ENCODE measurements at places on chromosomes 6 and 20.

GRCh38 chr20:10300582-10301446, 82.2 kb downstream of the SNAP25 start:
- no peak for DNase-seq

GRCh38 chr6:38715016-38715689, at the start of gene DNAH8:
Gene DNAH8, plus strand, starts transcription at chr6:38715311. Its CDS starts 7,499 bp downstream, at chr6:38722810.
- no peak for DNase-seq

- DNase-seq, result no peak
Observed at GRCh38 chr6:154874773-154875592, 120.1 kb upstream of the TIAM2 start.

GRCh38 chr20:49559411-49560081, 8.4 kb downstream of the PTGIS start:
- no peak for DNase-seq

GRCh38 chr6:20882014-20882413, 347.8 kb downstream of the CDKAL1 start:
- DNase-seq, result no peak

DNA sequence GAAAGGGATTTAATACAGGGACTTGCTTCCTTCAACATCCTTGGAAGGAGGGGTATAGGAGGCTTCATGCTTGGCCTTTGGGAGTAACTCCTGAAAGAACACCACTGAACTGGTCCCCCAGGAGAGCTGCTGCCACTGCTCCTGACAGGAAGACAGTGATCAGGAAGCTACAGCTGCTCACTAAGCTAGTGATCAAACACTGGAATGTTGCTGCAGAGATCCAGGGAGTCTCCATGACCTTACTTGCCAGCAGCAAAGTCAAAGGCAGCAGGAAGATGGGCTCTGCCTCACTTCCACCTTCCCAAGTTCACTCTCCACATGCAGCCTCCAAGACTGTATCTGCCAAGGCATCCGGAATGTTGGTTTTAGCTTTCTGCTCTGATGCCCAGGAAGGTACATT, 31.8 kb downstream of the PIM1 start:
- no peak for DNase-seq

- DNase-seq, result no peak
Observed at GRCh38 chr20:50514750-50515149, 4.6 kb downstream of the PTPN1 start.

GRCh38 chr6:40352006-40352405, 235.2 kb downstream of the LRFN2 start:
- no peak for DNase-seq

GRCh38 chr20:57225197-57225733, 41.2 kb downstream of the BMP7 start:
- no peak for DNase-seq

DNA sequence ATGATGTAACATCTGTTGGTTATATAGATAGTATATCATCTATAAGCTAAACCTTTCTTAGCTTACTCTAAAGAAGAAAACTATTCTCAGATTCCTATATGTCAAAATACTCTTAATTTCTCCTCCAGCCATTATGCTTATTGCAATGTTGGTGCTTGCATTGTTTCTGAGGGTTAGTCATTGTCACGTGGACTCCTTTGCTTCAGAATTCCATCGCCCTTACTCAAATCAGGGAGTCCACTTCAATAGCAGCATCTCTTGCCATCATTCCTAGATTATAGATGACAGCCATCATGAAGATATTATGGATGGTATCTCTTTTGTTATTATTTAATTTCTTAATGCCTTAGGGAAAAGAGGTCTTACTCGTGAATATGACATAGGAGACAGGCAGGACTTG, 776.1 kb downstream of the TENT5A start:
- no peak for DNase-seq

DNA sequence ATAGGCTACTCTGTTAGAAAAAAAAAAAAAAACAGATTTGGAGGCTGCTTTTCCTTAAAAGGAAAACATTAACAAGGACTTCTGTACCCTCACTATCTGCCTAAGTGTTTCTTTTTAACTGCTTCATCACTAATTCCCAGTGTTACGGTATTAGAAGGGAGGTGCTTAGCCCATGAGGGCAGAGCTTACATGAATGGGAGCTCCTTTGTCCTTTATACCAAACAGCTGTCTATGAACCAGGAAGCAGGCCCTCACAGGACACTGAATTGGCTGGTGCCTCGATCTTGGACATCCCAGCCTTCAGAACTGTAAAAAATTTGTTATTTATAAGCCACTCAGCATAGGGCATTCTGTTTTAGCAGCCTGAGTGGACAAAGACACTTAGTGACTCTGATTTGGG, 215.6 kb upstream of the NRSN1 start:
- DNase-seq, result no peak

DNA sequence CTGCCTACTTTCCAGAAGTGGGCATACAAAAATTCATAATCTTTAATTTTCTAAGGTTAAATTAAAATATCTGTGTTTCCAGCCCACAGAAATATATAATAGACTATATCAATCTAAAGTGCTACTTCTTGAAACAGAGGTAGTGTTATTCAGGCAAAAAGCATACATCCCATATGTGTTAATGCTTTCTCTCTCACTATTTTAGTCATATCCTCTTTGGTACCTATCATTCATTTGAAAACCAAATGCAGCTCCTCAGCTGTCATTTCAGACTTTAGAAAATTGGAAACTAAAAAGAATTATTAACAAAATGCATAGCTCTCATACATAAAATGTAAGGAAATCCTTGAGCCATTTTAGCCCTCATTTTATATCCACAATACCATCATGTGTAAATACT, 925 bp downstream of the FHL5 start:
- no peak for DNase-seq

DNA sequence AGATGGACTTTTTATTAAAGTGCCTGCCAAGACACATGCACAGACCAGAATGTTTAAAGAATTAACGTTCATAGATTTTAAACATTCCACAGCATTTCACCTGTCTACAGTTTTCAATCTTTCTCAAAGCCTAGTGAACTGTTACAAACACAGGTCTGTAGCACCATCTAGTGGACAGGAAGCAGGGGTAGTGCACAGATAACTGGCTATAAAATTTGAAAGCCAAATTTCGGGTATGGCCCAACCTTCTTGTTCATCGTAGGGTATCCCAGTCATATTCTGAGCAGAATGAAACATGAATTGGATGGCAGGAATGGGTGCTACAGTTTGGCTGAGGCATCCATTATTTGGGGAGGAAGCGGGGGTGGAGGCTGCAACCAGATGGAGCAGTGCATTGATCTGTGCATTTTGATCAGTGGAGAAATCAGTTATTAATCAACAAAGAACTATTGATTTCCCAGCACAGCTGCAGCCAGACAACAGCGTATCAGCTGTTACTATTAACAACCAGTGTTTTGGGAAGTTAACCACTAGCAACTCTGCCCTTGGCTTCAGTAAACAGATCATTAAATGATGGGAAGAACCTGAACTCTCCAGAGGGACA, 56.1 kb upstream of the B3GAT2 start:
- peak; percentile 11 for DNase-seq

- no peak for DNase-seq
Observed at GRCh38 chr20:40634891-40635290, 54.1 kb downstream of the MAFB start.

DNA sequence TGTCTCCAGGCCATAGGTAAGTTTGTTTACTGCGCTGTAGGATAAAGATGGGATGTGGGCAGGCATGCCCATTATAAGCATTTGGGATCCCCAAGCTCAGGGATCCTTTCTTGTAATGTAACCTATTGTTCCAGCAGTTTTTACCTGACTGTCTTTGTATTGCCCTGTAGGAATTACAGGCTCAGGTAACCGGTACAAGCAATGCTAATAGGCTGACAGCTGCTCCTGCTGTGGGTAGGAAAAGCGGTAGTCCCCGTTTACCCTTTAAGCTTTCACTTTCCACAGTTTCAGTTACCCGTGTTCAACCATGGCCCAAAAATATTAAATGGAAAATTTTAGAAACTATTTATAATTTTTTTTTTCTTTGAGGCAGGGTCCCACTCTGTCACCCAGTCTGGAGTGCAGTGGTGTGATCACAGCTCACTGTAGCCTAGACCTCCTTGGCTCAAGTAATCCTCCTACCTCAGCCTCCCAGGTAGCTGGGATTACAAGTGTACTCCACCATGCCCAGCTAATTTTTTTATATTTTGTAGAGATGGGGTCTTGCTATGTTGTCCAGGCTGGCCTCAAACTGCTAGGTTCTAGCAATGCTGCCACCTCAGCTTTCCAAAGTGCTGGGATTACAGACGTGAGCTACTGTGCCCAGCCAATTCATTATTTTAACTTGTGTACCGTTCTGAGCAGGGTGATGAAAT, 108.6 kb downstream of the CDYL start:
- DNase-seq, result no peak

DNA sequence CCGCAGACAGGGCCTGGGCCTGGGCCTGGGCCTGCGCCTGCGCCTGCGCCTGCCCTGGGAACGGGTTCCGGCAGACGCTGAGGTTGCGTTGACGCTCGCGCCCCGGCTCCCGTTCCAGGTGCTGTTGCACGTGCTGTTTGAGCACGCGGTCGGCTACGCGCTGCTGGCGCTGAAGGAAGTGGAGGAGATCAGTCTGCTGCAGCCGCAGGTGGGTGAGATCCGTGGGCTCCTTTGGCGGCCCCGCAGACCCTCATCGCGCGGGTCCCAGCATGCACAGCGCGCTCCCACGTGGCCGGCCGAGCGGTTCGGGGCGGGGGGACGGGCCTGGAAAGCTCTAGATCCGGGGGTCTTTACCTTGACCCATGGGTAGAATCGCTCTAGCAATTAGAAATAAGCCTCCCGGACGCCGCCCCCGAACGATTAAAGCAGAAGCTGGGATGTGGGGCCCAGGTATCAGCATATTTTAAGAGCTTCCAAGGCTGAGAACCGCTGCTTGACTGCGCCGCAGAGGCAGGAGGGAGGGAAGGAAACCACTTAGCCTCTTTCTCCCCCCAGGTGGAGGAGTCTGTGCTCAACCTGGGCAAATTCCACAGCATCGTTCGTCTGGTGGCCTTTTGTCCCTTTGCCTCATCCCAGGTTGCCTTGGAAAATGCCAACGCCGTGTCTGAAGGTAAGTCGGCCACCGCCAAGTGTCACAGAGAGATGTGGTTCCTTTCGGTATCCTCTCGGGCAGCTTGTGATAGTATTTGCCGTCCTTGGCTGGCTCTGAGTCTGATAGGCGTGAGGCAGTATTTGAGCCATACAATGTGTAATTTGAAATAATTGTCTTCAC, 508 bp downstream of the NOP56 start:
- DNase-seq, result no peak

DNA sequence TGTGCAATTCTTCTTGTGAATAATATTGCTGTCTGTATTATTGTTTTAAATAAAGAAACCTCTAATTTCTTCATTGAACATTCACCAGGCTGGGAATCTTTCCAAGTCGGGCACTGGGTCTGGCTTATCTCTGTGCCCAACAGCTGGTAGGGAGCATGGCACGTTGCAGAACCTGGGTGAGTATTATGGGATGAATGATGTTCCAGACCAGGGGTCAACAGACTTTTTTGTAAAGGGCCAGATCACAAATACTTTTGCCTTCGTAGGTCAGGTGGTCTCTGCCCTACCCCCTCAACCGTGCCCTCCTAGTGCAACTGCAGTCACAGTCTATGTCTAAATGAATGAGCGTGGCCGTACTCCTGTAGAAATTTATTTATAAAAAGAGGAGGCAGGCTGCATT, 81.6 kb upstream of the FOXQ1 start:
- DNase-seq, result no peak

- no peak for DNase-seq
Observed at GRCh38 chr6:112018619-112019416, 35.1 kb upstream of the CCN6 start.

- no peak for DNase-seq
Observed at GRCh38 chr6:83853178-83854000, at the start of gene RIPPLY2. Gene RIPPLY2, plus strand, starts transcription at chr6:83853360. Its CDS starts 57 bp downstream, at chr6:83853417.

- no peak for DNase-seq
Observed at GRCh38 chr20:63168861-63169260, 47.1 kb downstream of the YTHDF1 start.

DNA sequence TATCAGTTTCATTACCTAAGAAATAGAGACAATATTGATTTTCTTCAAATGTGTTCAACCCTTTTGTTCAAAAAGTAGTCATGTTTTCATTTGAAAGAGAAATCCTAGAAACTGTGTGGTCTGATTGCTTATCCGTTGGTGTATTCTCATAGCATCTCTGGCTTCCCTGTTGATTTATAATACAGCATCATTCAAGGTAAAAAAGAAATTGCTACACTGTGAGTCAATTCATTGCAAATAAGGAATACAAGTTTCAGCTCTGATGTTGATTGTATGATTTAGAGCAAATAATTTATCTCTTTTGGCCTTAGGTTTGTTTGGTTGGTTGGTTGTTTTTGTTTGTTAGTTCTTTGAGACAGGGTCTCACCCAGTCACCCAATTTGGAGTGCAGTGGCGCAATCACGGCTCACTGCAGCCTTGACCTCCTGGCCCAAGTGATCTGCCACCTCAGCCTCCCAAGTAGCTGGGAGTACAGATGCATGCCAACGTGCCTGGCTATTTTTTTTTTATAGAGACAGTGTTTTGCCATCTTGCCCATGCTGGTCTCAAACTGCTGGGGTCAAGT, 185.5 kb upstream of the TNFAIP3 start:
- no peak for DNase-seq

DNA sequence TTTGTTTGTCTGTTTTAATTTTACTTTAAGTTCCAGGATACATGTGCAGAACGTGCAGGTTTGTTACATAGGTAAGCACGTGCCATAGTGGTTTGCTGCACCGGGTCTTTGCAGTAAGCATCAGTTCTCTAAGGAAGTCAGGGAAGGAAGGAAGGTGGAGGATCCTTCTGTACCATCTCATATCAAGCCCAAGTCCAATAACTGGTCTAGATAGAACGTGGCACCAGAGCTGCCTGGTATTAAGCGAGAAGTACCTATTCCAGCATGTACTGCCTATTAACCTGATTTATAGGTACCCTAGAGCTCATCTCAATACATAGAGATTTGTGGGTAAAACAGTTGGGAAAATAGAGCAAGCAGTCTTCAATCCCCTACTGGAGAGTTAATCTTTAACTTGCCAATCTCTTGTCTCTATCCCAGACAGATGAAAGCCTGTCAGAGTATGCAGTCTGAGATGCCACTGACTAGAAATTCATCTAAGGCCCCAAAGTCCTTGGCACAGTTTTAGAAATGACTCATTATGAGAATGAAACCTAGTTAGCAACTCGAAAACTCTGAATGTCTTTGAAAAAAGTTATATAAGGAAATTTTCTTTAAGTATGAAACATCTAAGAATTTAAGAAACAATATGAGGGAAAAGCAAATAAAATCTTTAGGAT, 144.9 kb downstream of the TFAP2A start:
- peak; percentile 35 for DNase-seq

DNA sequence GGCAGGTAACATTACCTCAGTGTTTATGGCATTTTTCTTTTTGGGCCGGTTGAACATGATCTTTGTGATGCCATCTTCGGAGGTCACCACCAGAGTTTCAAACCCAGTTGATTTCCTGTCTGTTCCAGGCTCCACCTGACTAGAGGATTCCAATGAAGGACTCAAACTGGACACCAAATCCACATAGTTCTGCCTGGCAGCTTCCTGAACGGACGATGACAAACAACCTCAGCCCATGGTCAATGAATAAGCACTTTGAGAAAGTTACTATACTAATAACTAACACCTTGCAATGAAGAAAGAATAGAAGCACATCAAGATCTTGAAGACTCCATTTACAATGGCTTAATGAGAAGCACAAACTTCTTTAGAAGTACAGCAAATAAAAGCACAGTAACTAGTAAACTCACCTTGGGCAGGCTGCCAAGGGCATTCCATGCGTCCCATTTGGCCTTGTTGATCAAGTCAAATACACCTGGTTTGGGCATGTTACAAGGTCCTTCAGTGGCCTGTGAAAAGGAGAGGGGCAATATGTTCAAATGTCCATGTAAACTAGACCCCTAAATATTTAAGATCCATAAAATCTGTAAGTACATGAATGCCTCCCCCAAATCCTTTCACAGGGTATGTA, 4.9 kb downstream of the ECI2 start:
- no peak for DNase-seq

GRCh38 chr6:46832816-46833215, 39.6 kb downstream of the MEP1A start:
- DNase-seq, result no peak
